ENCODE measurements at places on chromosomes 6 and 20. TPM values are rescaled to one million over a fixed set of nuclear protein-coding genes. Genes with fewer than 3 reads are reported as not detected.
A peak's percentile ranks its signal among the peaks of the same experiment; 100 is the strongest.

DNA sequence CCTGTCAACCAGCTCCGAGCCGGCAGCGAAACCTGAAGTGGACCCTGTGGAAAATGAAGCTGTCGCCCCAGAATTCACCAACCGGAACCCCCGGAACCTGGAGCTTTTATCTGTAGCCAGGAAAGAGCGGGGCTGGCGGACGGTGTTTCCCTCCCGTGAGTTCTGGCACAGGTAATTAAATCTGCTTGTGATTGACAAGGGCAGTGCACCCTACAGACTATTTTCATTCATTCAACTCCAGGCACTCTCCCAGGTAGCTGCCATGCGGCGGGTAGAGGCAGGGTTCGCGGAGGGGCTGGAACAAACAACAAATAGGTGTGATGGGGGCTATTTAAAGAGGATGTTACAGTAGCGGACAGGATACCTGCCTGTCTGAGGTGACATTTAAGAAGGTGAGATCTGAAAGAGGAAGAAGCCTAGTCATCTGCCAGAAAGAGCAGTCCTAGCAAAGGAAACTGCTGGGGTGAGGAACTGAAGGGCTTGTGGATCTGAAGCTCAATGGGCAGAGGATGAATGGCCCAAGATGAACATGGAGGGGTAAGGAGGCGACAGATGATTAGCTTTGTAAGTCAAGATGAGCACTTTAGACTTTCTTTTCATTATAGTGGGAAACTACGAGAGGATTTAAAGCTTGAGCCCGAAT is 810 bp downstream of the MRPL18 start:
- no peak for DNase-seq

DNA sequence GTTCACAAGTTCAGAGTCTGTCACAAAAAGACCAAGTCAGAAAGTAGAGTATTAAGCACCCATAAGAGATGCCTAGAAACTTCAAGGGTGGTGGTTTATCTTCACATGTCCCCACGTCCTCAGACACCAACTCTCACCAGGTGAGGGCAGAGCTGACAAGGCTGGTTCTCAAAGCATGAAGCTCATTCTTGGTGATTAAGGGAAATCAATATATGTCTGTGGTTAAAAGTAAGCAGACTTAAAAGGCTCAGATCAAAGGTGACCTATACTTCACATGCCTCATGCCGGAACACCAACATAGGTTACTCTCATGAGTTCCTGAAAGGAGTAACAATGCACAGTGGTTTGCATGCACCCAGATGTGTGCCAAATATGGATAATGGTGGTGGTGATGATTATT is 27.0 kb downstream of the IL17A start:
- DNase-seq = no peak

- no peak for DNase-seq
These were observed 22.6 kb downstream of the TRERF1 start for GRCh38 chr6:42429042-42429585.

GRCh38 chr6:102619585-102619984 is 1226.1 kb downstream of the GRIK2 start:
- no peak for DNase-seq

DNA sequence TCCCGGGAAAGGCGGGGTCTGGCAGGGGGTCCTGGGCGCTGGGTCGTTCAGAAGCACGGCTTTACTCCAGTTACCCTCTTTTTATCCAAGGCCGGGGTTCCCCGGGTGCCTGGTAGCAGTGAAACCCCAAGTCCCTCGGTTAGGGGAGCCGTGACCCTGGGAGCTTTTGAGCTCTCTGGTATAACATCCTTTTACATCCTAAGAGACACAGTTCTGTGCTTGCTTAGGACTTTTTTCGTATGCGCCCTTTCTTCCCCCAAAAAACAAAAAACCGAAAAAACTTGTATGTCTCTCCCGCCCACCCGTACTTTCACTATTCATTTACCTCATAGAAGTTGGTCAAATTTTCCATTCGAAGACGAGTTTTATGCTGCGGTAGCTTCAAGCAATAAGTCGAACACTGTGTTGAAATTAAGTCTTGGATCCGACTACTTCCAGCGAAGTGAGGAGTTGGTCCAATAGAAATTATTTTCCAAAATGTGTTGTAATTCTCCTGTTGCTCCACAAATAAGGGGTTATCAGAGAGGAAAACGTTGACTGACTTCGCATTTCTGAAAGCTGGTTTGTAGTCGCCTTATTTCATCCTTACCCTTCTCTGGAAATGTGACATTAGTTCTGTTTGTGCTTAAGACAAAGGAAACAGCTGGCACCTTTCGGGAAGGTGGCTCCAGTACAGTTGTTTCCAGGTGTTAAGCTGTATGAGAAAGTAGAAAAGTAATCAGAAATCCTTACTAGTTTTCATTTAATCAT is 816 bp upstream of the MAN1A1 start:
- DNase-seq = peak; percentile 38

DNA sequence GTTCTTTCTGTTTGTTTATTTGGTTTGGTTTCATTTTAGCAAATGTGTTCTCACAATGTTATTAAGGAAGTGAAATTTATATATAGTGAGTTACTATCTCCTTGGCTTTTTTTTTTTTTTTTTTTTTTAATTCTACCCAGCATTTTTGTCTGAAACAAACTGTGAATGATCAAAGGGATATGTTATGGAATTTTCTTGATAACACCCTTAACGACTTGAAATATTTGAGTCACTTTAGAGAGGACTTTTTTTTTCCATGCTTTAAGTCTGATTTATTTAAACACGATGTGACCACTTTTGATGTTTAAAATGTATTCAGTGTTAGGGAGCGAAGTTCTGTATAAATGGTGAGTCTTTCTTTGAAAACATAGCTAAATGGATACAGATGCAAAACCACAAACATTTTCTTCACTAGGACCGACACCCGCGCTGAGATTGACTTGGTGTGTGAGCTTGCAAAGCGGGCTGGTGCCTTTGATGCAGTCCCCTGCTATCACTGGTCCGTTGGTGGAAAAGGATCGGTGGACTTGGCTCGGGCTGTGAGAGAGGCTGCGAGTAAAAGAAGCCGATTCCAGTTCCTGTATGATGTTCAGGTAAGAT is 149.7 kb downstream of the MTHFD1L start:
- DNase-seq = no peak

GRCh38 chr20:50636601-50637540 is 54.5 kb downstream of the RIPOR3 start:
- DNase-seq = no peak

DNA sequence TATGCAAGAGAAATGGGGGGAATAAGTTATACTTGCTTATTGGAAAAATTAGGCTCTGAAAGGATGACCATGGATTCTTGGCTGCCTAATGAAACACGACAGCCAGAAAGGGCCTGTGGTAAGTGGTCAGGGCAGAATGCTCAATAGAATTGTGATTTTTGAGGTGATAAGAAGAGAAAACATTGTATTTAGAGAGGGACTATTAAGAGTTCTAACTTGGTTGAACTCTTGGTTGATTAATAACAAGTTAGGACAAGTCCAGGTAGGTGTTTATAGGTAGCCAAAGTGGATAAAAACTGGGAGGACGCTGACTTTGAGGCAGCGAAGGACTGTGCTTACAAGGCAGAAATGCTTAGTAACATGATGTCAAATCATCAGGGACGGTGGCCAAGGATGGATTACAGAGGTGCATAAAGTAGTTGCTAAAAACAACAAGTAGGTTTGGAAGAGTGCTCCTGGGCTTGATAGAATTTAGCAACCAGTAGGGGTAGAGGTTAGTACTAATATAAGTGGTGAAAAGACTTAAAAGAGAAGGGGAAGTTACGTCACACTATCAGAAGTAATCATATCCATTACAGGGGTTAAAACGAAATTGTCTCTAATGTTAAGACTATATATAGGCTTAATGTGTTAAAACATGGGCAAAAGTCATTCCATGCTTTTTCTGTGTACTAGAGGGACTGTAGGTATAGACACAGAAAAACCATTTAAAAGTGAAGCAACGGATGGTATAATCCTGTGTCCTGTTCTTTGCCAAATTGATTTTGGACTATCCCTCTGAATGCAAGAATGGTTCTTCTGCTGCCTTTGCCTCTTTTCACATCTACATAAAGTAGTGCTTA is 98.6 kb downstream of the EYA4 start:
- no peak for DNase-seq

- DNase-seq = no peak
These were observed 619 bp downstream of the RREB1 start for GRCh38 chr6:7108196-7108963.

DNA sequence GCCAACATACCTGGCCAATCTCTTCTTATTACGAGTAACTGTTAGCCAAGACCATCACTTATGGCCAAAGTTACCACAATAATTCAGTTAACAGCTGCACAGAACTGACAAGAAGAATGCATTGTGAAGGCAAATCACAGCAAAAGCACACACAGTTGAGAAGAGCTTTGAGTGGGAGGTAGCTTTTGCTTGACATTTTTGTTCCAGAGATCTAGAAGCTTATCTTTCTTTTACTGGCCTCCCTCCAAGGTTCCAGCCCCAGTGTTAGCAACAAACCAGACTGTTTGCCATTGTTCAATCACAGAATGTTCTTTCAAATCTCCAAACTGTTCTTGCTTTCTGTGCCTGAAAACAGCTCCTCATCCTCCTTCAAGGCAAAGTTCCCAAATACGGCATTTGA is 35.9 kb upstream of the IRAK1BP1 start:
- no peak for DNase-seq

DNA sequence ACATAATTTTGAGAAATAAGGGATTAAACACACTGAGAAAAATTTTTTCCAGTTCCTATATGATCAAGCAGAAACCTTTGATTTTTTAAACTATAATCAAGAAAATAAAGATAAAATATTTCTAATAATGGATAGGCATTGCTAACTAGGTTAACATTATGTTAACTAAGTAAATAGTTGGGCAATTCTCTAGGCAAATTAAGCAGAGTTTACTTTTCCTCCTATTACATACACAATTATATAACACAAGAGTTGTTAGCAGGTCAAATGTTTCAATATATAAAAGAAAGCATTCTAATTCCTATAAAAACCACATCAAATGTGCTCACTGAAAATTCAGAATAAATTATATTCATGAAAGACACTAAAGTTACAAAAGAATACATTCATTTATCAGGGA is 191.7 kb downstream of the GMDS start:
- no peak for DNase-seq

DNA sequence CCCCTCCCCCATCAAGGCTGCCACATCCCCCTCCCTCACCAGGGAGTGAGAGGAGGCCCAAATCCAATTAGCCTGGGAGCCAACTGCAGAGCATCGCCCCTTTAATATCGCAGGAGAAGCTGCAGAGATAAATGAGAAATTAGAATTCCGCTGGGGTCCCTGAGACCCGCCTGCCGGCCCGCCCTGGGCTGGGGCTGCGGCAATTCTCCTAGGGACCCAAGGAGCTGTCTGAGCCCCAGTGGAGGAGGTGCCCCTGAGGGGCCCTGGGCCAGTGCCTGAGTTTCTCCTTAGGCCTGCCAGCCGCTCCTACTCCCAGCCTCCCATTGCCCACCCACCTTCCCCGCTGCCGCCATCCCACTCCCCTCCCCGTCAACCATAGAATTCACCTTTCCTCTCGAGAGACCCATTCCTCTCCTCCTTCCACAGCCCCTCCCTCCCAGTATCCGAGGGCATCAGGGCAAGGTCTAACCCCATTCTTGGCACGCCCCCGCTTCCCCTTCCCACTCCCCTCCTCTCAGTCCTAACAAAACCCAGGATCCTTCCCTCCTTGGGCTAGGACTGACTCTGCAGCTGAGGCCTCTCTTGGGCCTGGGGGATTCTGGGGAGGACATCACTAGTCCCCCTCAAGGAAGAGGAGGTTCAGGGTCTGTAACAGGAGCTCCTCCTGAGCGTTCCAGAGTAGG is 20.0 kb upstream of the CDH22 start:
- DNase-seq = no peak

- peak; percentile 84 for DNase-seq
These were observed 196.9 kb downstream of the ALDH8A1 start for GRCh38 chr6:134753001-134753400.

Gene HIVEP2
- total RNA-seq = 8.9 TPM

Gene ETV7
- 0.87 TPM for total RNA-seq

Gene PROKR2
- not detected for total RNA-seq

Gene DCDC2
- 142 TPM for total RNA-seq

All from epithelial cell of proximal tubule (primary cell).